ENCODE measurements at places on chromosomes 2 and 18. TPM values are rescaled to one million over a fixed set of nuclear protein-coding genes. Genes with fewer than 3 reads are reported as not detected.

Gene SERPINB2
- total RNA-seq, result not detected

Gene CELF4
- total RNA-seq, result not detected

Gene SERPINB11
- not detected for total RNA-seq

Gene SLC14A1
- 136 TPM for total RNA-seq

Gene NR4A2
- 6.6 TPM for total RNA-seq

Gene FKBP7
- total RNA-seq, result 13.6 TPM

Gene RBKS
- total RNA-seq, result 5.2 TPM

Gene CSRNP3
- 6.4 TPM for total RNA-seq

Gene STK25
- 166 TPM for total RNA-seq

Gene FRZB
- total RNA-seq, result 11.8 TPM

Gene TMEM37
- 2.2 TPM for total RNA-seq

Gene ALPP
- not detected for total RNA-seq

Gene UBR3
- total RNA-seq, result 67.9 TPM

Gene TRABD2A
- total RNA-seq, result 4.1 TPM

Gene ALPI
- total RNA-seq, result not detected

Gene FKBP1B
- 4.1 TPM for total RNA-seq

Gene AAMP
- 82.0 TPM for total RNA-seq

Gene NUP35
- 27.9 TPM for total RNA-seq

Gene CD8B
- total RNA-seq, result 3.5 TPM
